Activated CD4-positive, CD25-positive, alpha-beta regulatory T cell (primary cell): ENCODE measurements at places on chromosomes 6 and 20.
A peak's percentile ranks its signal among the peaks of the same experiment; 100 is the strongest.

- DNase-seq = no peak
These were observed 318.2 kb downstream of the SAMD5 start for GRCh38 chr6:147826698-147827097.

DNA sequence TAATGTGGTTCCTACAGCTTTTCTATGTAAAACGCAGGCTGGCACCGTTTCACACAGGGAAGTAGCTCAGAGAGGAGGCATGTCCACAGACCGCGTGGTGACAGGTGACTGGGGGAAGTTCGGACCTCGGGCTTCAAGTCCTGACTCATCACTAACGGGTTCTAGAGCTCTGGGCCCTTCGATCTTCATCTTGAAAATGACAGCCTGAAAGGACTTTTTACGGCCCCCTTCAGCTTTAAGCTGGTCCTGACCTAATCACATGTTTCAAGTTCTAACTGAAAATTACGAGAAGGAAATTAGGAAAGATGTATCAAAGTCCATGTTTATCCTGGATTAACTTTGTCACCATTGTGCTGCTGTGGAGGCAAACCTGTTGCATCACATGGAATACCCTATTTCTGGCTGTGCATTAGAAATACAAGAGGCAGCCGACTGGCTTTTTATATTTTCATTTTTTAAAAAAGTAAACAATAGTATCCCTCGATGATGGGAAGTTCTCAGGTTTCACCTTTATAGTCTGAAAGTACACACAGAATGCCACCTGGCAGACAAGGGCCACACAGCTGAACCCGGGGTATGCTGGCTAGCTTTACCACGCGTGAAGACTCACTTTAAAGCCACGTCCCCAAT lies 2.0 kb downstream of the MAN1A1 start:
- no peak for DNase-seq

GRCh38 chr6:162538643-162539064 lies 188.9 kb downstream of the PRKN start:
- DNase-seq = no peak

DNA sequence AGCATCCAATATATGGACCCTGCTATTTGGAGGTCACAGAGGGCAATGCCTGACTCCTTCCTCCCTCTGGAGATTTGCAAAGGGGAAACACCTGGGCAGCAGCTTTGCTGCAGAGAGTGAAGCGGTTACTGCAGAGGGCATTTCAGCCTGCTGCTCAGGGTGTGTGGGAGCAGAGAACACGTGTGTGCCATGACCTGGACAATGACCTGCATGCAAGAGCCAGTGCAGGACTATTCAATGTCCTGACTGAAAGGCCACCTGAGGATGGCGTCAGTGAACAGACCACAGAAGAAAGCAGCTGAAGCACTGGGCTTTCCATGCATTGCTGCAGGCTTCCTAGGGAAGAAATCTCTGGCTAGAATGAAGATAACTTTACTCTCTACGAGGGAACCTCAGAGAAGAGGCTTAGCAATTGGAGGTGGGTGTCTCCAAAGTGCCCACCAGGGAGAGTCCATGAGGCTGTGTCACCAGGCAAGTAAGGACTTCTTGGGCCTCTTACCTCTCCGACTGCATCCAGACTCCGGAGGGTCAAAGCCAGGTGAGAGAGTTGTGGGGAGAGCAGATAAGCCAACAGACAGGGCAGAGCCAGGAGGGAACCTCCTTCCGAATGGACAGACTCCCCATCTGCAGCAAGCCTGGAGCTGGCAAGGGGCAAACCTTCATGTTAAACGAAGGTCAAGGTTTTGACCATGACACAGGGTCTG lies 52.9 kb upstream of the PMEPA1 start:
- DNase-seq = no peak

GRCh38 chr6:5202206-5202605 lies 58.5 kb downstream of the LYRM4 start:
- DNase-seq = no peak

DNA sequence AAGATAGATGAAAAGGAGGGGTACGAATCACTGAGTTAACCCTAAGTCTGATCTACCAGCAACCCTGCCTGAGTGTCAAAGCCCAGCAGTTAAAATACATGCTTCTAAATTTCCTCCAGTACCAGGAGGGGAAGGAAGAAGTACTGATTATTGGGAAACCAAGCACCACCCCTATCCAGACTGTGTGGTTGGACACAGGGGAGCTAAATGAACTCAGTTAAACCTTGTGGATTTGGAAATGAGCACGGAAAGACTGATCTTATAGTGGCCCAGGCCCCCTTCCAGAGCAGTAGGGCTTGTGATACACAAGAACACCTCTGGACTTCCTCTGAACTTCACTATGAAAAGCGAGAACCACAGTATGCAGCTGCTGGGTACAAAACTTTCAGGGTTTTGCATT lies 585.6 kb downstream of the MAFB start:
- no peak for DNase-seq

GRCh38 chr6:133741375-133741861 lies 147.5 kb upstream of the TCF21 start:
- DNase-seq = no peak

DNA sequence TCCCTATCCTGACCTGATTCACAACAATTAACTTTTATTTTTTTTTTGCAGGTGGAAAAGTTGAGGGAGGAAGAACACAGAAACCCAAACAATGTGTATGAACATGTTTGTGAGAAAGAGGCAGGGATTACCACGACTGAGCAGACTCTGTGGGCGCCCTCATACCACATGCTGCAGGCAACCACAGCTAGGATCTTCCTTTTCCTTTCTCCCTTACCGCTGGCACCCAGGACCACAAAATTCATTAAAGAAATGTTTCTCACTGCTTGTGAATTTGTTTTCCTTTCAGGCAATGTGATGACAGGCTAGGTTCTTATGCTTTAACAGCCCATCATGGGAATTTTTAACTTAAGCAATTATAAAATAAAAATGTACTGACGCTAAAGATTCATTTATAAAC lies 287.1 kb downstream of the GMDS start:
- no peak for DNase-seq

- DNase-seq = no peak
These were observed 10.7 kb downstream of the ARID1B start for GRCh38 chr6:156787569-156788492.

GRCh38 chr6:28565823-28566526 lies 40.3 kb downstream of the GPX5 start:
- DNase-seq = no peak

DNA sequence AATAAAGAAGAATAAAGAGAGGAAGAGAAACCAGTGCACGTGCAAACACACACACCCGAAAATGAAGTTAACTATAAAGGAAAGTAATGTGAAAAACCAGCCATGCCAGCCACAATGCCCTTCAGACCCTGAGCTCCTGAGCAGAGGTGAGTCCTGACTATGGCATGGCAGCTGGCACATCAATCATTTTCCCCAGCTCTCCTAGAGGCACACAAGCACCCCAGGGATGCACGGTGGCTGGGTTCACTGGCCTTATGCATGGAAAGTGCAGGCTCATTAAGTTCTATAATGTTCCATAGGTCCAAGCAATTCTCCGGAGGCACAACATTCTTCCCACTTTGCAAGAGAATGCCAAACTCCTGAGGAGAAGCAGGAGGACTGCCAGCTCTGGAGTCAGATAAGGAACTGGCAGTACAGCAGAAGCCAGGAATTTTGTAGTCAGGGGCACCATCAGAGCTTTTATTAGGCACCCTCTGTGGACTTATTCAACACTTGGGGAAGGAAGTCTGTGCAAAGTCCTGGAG lies 175.0 kb upstream of the PRDM1 start:
- DNase-seq = no peak

- DNase-seq = no peak
These were observed 345.1 kb downstream of the BTBD3 start for GRCh38 chr20:12262747-12263146.

- DNase-seq = no peak
These were observed 406.5 kb upstream of the CHD6 start for GRCh38 chr20:42024653-42025052.

DNA sequence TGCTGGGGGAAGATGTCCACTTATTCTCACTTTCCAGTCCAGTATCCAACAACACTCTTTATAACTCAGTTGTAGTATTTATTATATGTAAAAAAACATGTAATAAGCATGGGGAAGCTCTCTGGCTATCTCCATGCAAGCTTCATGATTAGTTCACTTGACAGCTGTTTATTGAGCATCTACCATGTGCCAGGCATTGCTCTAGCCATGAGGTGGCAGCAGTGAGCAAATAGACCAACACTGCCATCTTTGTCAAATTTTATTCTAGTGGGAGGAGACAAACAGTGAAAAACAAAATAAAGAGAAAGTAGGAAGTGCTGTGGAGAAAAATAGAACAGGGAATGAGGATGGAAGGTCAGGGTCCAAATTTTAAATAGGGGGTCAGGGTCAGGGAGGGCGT lies 131.8 kb downstream of the CFAP61 start:
- no peak for DNase-seq

DNA sequence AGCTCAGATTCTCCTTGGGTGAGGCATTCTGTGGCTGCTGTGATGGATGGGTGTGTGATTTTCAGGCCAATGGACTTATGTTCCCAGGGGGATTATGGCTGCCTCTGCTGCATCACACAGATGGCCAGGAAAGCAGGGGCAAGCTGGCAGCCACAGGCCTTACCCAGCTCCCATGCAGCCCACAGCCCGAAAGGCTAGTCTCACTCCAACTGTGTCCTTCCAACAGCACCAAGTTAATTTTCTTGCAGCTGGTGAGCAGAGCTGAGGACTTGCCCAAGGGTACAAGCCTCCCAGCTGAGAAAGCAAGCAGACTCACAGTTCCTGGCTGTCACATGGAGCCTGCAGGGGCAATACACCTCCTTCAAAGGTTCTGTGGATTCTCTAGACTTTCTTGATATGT lies 155.2 kb upstream of the KHDRBS2 start:
- no peak for DNase-seq

- DNase-seq = no peak
These were observed 8.7 kb downstream of the PLCG1 start for GRCh38 chr20:41145821-41146620.

GRCh38 chr20:62929051-62929538 lies 2.8 kb upstream of the DIDO1 start:
- DNase-seq = peak; percentile 29

DNA sequence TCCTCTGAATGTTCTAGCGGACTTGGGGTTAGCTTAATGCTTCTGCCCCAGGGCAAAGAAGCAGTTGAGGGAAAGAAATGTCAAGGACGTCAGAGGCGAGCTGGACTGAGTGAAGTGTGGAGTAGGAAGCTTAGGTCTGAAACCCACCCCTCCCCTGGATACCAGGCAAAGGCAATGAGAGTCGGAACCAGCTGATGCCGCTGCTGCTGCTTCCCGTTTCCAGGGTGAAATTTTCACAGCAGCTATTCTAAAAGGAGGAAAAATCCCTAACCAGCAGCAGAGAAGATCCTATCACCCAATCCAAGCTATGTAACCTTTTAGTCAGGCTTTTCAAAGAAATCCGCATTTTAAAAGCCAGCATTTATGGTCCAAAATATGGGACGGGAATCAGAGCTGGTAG lies 564.3 kb downstream of the LMBRD1 start:
- DNase-seq = no peak

DNA sequence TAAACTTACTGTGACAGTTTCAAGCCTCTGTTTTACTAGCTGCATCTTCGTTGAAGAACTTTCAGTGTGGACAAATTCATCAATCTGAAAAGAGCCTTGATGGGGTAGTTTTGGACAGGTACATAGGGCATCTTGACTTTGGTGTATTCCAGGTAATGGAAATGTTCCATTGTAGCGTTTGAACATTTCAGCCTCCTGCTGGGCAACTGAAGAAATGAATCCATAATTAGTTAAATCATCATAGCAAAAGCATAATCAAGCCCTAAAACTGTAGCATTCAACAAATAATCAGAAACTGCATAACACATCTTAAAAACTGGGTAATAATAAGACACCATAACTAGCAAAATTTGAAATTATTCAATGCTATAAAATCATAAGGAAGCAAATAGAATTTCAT lies 86.2 kb downstream of the AHI1 start:
- no peak for DNase-seq

DNA sequence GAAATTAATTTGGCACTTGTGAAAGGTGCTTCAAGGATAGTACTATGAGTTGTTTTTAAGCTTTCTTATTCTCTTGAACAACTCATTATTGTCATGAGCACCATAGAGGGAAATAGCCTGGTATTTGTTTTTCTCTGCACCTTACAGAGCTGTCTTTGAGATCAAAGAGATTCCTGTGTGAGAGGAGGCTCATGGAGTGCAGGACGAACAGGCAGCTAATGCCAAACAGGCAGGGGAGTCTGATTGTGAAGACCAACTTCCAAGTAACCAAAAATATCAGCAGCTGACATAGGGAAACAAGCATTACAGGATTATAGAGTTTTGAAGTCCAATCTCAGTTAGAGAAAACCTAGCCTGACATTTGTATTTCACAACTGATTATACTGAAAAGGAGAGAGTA lies 110.6 kb upstream of the TENT5A start:
- no peak for DNase-seq

DNA sequence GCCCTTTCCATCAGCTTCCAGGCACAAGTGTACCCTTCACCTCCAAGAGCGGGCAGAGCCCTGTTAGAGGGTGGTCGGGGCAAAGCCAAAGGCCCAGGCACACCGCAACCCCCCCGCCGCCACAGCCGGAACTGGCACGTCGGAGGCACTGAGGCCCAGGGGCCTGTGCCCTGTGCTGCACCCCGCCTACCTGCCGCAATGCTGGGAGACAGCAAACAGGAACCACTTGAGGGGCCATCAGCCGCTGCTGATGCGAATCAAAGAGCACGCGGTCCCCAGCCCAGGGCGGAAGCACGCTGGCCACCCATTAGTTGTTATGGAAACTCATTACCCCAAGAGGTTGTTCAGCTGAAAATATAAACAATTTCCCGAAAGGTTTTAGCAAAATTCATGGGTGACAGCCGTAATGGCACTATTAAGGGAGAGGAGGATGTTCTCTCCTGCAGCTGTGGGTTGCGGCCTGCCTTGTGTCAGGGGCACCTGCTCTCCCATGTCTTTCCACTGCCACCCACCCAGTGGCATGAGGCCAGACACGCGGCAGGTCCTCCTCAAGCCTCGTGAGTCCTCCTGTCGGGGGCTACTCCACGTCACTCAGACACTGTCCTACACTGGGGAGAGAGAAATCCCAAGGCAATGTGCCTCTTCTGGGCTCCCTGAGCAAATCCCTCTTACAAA lies 65.3 kb downstream of the EDN3 start:
- no peak for DNase-seq

GRCh38 chr6:134840086-134840867 lies 109.6 kb downstream of the ALDH8A1 start:
- no peak for DNase-seq

- no peak for DNase-seq
These were observed 114.6 kb downstream of the VEGFA start for GRCh38 chr6:43884652-43885022.
